ENCODE measurements at places on chromosomes 6 and 20.

- no peak for DNase-seq
Measured at GRCh38 chr6:108987156-108987555, 107.5 kb downstream of the SESN1 start.

- DNase-seq, result no peak
Measured at GRCh38 chr6:117496383-117496990, 14.0 kb downstream of the DCBLD1 start.

DNA sequence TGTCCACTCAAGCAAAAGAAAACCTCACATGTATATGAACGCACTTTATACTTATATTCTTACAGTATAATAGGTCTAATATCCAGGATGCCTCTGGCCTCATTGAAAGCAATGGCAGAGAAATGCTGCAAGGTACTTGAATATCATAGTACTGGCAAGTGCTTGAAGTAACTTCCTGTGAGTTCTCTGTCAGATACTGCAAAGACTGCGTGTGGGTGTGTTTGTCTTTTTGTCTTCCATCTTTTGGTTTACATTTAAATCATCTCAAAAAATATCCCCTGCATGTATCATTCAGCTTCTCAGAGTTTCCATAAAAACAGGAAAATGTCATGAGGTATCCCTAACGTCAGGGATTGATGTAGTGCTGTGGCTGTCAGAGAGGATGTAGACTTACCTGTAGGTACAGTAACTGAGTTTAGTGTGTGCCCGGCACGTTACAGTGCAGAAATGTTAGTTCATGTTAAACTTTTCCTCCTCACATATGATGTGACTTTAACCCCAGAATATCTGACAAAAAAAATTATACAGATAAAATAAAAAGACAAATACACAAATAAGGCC is 184.3 kb downstream of the DST start:
- no peak for DNase-seq

DNA sequence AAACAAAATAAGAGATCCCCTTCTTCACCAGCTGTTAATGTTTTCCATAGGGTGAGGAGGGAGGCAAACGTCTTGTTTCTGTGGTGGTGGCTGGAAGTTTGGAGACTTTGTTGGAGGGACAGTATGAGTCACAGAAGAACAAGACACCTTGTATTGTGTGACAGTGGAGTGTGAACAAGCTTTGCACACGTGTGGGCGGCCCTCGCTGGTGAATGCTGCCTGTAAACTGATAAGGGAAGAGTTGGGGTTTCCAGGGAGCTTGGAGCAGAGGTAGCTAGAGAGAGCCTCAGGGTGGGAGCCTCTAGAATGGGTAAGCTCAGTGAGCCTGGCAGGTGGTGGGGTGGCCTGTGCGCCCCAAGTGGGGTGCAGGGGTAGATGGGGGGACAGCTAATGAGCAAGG is 78.3 kb downstream of the ZDHHC14 start:
- no peak for DNase-seq

- peak; percentile 11 for DNase-seq
Measured at GRCh38 chr6:151690303-151690702, 117.2 kb upstream of the ESR1 start.

GRCh38 chr6:54173089-54173488 is 61.8 kb downstream of the MLIP start:
- DNase-seq, result no peak

DNA sequence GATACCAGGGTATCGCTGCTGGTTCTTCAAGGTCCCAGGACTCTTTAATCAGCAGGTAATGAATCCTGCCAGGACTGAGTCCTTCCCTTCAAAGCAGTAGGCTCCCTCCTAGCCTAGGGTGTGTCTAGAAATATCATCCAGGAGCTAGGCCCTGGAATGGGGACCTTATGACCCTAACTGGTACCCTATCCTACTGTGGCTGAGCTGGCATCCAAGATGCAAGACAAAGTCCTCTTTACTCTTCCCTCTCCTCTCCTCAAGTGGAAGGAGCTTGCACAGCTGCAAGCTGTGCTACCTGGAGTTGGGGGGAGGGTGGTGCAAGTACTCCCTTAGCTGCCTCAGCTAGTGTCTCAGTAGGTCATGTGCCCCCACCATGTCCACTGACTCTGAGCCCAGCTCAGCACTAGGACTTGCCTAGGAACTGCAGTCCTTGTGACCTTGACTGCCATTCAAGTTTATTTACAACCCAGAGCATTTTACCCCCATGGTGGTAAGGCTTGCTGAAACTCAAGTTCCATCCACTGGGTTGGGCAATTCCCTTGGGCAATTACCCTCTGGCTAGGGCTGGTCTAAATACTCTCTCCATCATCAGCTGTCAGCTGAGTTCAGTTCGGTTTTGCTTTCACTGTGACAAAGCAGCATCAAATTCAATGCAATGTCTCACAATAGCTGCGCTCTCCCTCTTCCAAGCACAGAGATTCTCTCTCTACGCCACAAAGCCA is 48.4 kb upstream of the TOP1 start:
- peak; percentile 83 for DNase-seq

DNA sequence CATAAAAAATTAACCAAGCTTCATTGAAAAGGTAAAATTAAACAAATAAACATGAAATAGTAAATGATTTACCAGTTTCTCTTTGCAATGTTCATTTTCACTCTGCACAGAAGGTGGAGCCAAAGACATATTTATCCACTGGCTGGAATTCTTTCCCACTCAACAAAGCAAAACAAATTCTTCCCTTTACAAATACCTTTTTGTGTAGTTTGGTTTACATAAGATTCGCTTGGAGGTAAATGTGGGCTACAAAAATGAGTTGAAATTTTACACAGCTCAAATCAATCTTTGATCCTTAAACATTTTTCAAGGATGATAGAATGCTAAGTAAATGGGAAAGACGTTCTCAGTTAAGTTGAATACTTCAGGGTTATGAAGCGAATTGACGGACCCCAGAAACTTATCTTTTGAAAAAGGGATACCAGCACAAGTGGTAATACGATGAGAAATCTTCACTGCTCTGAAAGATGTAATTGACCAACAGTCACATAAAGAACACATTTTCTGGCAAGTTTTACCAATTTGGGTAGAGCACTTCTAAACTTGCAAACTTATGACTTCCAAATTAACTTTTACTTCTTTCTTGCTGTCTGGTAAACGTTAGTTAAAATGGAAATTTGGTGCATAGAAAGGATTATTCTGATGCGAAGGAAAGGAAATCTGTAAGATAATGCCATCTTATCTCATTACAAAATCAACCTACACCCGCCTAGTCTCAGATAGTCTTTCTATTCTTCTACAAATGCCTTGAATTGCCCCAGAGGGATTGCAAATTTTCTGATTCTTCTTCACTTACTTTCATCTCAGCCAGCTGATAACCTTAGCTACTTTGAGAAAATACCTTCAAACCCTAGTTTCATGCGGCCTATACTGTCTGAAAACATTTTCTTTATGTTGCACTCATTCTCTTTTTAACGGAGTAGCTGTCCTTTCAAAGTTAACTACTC is 4.7 kb upstream of the GJA1 start:
- DNase-seq, result no peak

DNA sequence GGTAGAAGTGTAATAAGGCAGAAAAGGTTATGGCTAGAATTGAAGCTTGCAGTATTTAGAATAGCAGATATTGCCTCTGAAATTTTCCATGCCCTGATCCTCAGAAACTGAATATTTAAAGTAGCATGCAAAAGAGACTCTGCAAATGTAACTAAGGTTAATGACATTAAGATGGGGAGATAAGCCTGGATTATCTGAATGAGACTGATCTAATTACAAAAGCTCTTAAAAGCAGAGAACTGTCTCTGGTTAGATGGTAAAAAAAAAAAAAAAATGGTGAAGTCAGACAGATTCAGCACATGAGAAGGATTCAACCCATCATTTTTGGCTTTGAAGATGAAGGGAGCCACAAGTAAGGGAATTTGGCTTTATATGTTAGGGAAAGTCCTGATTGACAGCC is 503.7 kb upstream of the IRAK1BP1 start:
- no peak for DNase-seq

DNA sequence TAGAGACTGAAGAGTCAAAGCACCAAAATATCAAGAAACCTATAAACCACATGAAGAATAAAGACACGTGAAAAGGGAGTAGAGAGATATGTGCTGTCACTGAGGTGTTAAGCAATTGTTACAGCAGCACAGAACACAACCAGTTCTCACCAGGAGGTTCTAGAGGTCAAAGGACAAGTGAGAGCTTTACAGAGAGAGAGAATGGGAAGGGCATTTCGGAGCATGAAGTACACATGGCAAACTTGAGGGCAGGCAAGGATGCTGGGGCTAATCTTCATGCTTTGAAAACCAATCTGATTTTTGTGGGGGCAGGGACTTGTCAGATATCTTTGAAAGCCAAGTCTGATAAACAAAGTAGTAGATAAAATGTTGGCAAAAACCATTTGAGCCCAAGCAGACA is 142.3 kb upstream of the NRSN1 start:
- DNase-seq, result no peak

DNA sequence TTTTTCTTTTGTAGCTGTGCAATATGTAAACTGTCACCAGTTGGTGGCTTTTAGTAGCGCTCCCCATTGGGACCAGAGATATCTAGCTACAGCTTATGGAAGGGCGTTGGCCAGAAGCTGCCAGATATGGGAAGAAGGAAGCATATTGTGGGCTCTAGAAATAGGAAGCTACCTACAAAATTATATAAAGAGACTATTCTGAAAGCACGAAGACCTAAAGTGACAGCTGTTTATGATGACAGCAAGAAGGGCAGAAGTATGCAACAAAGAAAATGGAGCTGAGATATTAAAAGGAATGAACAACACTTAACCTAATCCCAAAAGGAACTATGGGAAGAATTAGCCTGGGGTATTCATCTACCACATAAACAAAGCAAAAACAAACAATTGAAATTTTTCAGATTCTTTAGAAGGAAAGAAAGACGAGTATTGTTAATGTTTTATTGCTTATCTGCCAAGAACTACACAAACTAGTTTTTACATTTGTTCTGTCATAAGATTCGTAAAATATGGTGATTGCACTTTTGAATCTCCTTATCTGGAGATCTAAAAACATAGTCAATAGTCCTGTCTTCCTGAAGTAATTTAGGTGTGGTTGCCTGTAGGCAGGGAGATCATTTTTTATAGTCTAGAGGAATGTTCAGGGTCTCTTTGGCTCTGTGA is 81.6 kb downstream of the NCOA7 start:
- no peak for DNase-seq

DNA sequence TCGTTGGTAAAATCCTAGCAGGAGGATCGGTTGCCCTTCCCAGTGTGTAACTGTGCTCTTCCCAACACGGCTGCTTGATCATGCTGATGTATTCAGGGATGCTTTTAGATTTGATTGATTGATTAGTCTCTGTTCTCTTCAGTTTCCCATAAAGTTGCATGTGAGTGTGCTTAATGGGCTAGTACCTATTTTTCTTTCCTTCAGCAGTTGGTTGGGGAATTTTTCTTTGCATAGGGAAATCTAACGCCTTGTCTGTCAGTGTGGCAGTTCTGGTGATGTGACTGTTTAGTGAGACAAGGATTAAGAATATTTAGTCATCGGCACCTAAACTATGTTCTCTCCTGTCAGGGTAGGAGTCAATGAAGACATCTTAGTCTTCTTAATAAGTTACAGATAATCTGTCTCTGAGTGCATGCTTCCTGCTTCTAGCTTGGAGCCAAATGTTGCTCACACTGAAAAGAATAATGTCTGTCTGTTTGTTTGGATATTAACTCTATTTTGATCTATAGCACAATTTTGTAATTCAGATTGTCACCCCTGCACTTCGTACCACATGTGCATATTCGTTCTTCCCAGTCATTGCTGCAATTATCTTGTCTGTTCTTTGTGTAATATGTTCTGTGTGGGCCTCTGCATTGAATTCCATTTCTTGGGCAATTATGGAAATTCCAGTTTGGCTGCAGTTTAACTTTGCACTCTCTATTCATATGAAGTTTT is 169.9 kb downstream of the EDN1 start:
- no peak for DNase-seq

DNA sequence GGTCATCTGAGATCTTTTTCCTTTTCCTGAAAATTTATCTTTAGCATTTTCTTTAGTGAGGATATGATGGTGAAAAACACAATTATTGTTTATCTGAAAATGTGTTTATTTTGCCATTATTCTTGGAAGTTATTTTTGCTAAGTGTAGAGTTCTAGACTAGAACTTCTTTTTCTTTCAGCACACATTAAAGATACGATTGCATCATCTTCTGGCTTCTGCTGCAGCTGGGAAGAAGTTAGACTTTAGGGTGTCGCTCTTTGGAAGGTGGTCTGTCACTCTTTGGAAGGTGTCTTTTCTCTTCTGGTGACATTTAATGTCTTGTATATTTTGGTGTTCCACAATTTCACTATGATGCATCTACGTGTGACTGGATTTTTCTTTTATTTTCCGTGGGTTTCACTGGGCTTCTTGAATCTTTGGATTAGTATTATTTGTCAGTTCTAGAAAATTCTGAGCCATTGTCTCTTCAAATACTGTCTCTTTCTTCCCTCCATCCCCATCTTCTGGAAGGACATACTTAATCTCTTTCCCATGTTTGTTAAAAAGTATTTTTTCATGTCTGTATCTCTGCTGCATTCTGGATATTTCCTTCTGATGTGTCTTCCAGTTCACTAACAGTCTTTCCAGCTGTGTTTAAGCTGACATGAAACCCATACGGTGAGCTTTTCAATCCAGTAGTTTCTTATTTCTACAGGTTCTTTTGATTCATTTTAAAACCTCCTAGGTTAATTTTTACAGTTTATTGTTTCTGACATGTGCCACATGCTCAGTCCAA is 81.0 kb downstream of the AGPAT4 start:
- no peak for DNase-seq

DNA sequence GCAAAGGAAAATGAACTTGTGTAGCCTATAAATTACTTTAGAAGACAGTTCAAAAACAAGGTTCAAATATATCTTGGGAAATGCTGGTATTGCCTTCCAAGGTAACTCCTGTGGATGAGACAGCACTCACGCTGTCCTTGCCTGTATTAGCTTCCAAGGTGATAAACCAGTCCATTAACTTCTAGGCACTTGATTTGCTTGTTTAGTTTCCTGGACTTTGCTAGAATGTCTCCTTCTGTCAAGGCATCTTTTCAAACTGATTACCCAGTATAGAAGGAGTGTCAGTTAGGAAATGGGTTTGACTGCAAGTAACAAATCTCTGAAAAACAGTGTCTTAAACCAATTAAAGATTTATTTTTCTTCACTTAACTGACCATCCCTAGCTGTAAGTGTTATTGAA is 103.4 kb upstream of the SLC22A23 start:
- DNase-seq, result no peak

DNA sequence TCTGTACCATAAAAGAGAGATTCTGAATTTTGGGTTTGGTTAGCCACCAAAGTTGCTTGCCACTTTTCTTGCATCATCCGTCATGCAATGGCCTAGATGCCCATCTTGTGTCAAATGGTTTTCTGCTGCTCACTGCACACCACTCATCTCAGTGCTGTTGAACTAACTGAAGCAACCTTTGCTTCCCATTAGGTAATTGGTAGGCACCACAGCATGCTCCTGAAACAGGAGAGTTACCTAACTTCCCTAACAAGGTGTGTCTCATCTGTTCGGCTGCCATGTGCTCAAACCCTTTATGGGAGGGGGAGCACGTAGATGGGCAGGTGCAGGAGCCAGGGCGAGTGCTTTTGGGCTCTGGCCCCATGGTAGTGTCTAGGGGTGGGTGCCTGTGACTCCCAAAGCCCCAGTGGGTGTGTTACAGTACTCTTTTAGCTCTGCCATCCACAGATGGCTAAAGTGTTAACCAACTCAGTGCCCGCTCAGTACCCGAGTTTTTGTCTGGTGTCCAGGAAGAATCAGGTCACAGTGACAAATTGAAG is 147.4 kb upstream of the SPACA1 start:
- no peak for DNase-seq

All from GM12878 (cell line).